D721Med (cell line): ENCODE measurements at places on chromosomes 1 and 21.

- DNase-seq = no peak
Observed at GRCh38 chr1:3314491-3315381, 139.7 kb upstream of the ARHGEF16 start.

GRCh38 chr1:55213151-55213884, 1.8 kb downstream of the USP24 start:
- no peak for DNase-seq

- DNase-seq = no peak
Observed at GRCh38 chr1:48469616-48470480, 2.2 kb downstream of the SPATA6 start.

- no peak for DNase-seq
Observed at GRCh38 chr1:39047374-39048229, 21.5 kb downstream of the NDUFS5 start.

GRCh38 chr1:180598333-180598974, 33.4 kb upstream of the XPR1 start:
- DNase-seq = peak; percentile 28

GRCh38 chr1:211738691-211739301, 63.4 kb upstream of the NEK2 start:
- DNase-seq = no peak

DNA sequence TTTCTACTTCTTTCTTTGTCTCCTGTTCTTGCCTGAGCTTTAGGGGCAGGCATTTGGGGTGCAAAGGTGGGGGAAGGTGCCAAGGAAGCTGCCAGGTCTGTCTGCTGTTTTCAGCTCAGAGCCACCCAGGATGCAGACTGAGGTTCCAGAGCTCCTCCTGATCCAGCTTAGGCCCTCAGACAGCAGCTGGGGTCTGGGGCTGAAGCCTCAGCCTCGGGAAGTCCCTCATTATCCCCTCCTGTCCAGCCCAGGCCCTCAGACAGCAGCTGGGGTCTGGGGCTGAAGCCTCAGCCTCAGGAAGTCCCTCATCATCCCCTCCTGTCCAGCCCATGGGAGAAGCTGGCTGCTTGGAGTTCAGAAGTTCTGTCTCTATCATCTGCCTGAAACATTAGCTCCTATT, 257.7 kb upstream of the CSF3R start:
- no peak for DNase-seq

- peak; percentile 53 for DNase-seq
Observed at GRCh38 chr1:960363-961131, at the start of gene KLHL17. Gene KLHL17, plus strand, starts transcription at chr1:960584. Its CDS starts 110 bp downstream, at chr1:960694.

- no peak for DNase-seq
Observed at GRCh38 chr1:153866045-153866850, 56.5 kb downstream of the GATAD2B start.

- no peak for DNase-seq
Observed at GRCh38 chr1:84425150-84425896, 27.0 kb downstream of the DNASE2B start.

DNA sequence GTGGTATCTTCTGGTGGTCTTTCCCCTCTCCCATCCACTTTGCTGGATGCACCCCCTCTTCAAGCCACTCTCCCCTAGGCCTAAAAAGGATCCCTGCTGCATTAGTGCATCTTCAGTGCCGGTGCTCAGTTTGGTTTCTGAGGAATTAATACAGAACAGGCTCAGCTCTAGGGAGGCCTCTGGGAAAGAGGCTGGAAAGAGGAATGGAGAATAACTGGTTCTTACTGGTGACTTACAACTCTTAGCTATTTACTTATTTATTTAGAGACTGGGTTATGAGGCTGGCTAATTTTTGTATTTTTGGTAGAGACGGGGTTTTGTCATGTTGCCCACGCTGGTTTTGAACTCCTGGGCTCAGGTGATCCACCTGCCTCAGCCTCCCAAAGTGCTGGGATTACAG, 19.0 kb downstream of the MFN2 start:
- DNase-seq = no peak

DNA sequence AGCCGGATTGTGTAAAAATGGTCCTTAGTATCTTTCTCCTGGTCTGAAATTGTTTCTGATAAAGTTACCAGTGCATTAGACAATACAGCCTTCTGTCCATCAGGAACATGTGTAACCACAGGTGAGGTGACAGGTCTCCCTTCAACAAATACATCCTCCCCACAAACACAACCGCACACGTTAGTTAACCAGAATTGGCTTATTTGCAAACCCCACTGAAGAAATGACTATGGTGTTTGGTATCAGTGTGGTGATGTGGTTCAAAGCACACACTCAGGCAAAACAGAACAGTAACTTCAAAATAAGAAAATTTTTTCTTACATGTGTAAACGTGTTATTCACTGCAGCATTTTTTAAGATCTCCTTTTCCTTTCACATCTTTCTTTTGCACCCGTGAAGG, 517.2 kb upstream of the NR5A2 start:
- DNase-seq = no peak

- no peak for DNase-seq
Observed at GRCh38 chr1:109225711-109226445, 12.2 kb downstream of the SARS1 start.

DNA sequence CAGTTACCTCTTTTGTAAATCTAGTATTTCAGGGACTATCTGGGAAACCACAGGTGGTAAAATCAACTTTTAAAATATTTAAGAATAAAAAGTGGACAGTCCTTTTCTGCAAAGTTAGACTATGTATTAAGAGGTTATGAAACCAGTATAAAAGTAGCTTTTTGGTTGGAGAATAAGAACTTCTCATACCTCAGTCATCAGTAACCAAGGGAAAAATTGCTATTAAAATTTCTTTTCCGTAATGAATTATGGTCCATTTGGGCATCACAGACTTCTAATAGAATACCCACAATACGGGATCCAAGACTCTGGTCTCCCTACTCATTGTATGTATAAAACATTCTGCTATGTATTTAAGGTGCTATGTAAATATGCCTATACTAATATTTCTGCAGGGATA, 51.9 kb downstream of the ABL2 start:
- DNase-seq = no peak

DNA sequence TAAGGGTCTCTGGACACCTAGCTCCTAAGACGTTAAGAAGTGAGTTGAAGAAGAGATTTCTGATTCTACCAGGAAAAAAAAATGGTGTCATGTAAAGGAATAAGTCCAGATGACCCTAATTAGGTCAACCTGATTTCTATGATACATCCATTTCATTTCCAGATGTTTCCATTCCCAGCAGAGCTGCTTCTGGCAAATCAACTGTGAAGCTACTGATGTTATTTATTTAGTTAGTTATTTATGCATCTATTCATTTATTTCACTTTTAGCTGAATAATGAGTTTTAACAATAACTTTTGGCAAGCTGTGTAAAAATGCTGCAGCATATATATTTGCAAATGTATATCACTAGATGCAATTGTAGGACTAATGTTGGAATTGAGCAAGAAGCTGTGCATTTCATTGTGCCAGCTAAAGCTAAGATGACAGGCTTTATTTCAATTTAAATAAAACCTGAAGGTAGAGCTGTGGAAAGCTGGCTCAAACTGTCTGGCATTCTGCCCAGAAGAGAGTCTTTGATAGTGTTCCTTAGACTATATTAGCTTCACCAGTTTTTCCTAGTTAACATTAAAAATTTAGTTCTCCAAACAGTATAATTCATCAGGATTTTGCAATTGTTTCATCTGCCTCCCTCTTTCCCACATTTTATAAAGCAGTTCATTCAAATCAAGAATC, 1164.4 kb upstream of the ADGRL4 start:
- no peak for DNase-seq

- DNase-seq = no peak
Observed at GRCh38 chr1:113479713-113480676, 89.7 kb downstream of the MAGI3 start.

- DNase-seq = no peak
Observed at GRCh38 chr21:15366555-15366954, 301.8 kb upstream of the NRIP1 start.

GRCh38 chr1:91092503-91092902, 70.7 kb upstream of the ZNF644 start:
- no peak for DNase-seq

GRCh38 chr1:151344291-151344690, 2.8 kb downstream of the RFX5 start:
- no peak for DNase-seq

GRCh38 chr1:16621300-16621658, 7.9 kb upstream of the NBPF1 start:
- DNase-seq = no peak

GRCh38 chr1:12634156-12634555, 9.7 kb upstream of the AADACL4 start:
- no peak for DNase-seq

GRCh38 chr1:112369392-112370285, 26.4 kb upstream of the CTTNBP2NL start:
- DNase-seq = peak; percentile 37

- DNase-seq = no peak
Observed at GRCh38 chr1:50704126-50704525, 255.9 kb downstream of the FAF1 start.

- DNase-seq = no peak
Observed at GRCh38 chr1:183327434-183328290, 90.5 kb downstream of the NMNAT2 start.

DNA sequence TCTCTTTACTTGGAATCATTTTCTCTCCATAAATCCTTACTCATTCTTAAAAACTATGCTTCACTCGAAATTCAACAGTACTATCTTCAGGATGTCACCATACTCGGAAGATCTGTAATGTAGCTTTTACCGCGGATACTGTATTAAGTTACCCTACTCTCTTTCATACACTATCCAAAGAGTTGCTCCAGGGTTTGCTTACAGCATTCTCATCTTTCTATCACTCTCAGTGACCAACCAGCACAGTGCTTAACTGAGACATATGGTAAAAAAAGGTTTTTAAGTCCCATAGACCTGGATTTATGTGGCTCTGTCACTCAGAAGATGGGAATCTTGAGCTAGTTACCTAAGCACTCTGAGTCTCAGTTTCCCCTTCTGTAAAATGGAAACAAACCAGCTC, 15.8 kb downstream of the GTF2B start:
- DNase-seq = no peak

DNA sequence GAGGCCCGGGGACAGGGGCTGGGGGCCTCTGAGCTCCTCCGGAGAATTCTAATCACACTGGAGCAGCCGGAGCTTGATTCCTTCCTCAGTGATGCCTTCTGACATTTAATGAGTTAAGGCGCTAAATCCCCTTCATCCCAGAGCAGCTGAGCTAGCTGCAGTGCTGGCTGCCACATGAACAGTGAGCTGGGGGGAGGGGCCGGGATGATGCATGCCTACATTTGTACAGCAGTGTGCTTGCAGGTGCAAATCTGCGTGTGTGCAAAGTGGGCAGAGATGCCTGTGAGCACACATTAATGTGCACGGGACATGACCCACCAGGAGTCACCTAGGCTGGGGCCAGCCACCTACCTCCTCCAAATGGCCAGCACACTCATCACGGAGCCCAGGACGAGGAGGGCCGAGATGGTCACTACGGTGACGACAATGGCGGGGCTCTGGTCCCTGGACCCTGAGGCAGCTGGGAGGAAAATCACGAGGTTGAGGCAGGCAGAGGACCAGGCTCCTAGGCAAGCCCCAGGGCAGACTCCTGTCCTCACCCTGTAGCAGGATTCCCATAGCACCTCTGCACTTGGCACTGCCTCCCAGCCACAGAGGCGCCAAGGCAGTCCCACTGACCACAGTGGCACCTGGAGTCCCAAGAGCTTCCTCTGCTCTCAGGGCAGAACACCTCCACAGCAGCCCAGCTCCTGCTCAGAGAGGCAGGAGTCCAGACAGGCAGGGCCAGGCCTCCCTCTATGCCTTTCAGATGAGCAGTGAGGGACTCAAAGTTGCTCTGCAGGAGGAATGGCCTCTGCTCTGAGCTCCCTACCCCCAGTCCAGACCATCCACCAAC, 34.7 kb downstream of the CDCA8 start:
- peak; percentile 92 for DNase-seq

GRCh38 chr1:38118976-38119375, 72.4 kb upstream of the POU3F1 start:
- no peak for DNase-seq

DNA sequence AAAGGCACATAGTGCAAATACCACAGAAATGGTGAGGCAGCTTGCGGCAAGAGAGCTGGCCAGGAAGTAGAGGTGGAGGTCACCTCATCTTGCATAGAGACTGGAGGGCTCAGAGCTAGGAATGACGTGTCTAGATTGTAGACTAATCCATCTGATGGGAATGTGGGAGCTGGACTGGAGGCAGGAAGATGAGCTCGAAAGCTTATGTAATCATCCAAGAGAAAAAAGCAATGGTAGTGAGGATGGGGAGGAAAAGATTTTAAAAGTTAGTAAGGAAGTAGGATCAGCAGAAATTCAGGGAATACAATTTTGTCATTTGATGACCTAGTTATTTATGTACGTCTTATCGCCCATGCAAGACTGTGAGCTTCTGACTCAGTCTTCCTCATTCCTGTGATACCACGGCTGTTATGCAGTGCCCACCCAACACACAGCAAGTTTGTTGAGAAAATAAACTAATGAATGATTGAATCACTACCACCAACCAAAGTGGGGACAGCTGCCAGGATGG, 123.9 kb downstream of the RRAGC start:
- no peak for DNase-seq

DNA sequence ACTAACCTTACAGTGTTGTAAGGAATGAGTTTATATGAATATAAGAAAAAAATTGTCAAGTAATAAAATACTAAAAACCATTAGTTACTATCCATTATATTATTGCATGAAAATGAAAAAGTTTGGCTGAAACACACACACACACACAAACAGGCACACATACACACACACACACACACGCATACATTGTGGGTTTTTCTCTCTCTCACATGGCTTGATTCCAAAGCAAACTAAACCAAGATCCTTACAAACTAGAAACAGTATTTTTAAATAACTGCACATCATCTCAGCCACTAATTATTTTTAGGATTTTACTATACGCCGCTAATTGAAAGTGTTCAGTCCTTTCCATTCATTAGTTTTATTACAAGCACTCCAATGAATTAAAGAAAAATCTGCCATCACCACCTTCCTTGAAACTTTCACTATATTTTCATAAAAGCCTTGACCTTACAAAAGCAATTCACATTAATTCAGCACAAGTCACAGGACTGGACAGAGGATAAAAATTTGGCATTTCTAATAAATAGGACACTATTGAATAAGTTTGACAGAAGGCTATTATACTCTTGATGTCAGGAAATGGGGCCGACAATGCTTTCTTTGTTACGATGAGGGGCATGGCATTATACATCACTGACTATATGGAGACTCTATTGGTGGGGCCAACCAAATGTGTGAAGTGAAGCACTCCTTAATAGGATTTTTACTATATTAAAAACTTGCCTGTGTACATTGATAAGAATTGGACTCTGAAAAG, 187.0 kb upstream of the ESRRG start:
- no peak for DNase-seq

GRCh38 chr1:114274621-114275317, 121.1 kb upstream of the SYT6 start:
- DNase-seq = no peak

GRCh38 chr1:5819391-5820025, 172.7 kb downstream of the NPHP4 start:
- no peak for DNase-seq

GRCh38 chr1:114043054-114043453, 63.8 kb downstream of the OLFML3 start:
- no peak for DNase-seq
